ENCODE measurements at places on chromosomes 5 and 9. TPM values are rescaled to one million over a fixed set of nuclear protein-coding genes. Genes with fewer than 3 reads are reported as not detected.

Gene SLC34A3
- total RNA-seq = not detected

Gene ELL2
- total RNA-seq = 14.0 TPM

Gene PLEKHG4B
- total RNA-seq = not detected

DNA sequence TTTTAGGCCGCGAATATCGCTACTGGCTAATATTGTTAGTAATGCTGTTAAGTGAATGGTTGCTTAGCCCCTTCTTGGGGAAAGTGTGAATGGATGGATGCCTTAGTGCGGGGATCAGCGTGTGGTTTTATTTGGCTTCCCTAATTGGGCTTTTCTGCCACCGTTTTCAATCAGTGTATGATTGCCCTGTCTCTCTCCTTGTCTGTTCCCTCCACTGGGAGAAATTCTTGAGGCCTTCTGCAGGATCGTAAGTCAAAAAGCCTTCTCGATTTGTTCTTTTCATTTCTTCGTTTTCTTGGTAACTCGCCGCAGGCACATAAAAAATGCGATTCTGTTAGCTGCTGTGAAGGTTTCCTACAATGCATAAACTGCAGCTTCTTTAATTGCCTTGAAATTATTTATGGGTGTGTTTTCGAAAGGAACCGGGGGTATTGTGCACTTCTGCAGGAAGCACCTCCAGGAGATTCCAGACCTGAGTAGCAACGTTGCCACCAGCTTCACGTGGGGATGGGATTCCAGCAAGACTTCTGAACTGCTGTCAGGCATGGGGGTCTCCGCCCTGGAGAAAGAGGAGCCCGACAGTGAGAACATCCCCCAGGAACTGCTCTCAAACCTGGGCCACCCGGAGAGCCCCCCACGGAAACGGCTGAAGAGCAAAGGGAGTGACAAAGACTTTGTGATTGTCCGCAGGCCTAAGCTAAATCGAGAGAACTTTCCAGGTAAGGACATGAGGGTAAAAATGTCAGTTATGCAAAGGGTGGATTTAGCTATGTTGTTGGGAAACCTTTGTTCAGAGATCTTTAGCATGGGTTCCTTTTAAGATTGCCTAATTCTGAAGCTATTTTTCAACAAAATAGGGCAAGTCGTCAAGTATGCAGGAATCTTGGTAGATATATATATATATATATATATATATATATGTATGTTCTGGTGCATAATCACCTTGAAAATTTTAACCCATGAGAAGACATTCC, 700 bp downstream of the SKP2 start:
- DNase-seq = peak; percentile 1

DNA sequence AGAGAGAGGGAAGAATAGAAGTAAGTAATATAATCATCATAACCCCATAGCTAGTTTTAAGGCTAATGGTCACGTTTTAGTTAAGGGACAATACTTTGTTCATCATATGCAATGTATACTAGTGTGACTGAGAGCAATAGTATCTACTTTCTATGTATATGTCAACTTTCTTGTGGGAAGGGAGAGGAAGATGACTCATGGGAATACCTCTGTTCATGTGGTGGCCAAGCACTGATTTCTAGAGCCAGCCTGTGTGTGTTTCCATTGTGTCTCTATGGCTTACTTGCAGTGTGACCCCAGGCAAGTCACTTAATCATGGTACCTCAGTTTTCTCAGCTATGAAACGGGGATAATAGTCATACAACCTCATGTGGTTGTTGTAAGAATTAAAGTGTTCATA, 639.6 kb downstream of the CETN3 start:
- no peak for DNase-seq

- no peak for DNase-seq
Measured at GRCh38 chr9:22056402-22056801, 47.3 kb upstream of the CDKN2B start.

- no peak for DNase-seq
Measured at GRCh38 chr9:70569070-70569772, 154.8 kb upstream of the KLF9 start.

DNA sequence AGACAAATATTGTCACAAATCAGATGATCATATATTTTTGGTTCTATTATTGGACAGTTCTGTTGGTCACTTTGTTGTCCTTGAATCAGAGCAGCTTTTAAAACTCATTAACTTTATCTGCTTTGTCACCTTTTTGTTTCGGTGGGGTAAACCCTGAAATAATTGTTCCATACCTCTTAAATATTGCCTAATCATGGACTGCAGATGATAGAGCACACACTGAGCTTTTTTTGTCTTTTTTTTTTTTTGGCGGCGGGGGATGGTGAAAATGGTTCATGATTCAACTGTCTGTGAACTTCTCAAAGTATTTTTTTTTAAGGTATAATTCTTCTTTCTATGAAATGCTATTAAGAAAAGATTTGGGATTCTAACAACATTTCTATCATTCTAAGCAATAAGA, 1.8 kb downstream of the NUDT12 start:
- DNase-seq = no peak

DNA sequence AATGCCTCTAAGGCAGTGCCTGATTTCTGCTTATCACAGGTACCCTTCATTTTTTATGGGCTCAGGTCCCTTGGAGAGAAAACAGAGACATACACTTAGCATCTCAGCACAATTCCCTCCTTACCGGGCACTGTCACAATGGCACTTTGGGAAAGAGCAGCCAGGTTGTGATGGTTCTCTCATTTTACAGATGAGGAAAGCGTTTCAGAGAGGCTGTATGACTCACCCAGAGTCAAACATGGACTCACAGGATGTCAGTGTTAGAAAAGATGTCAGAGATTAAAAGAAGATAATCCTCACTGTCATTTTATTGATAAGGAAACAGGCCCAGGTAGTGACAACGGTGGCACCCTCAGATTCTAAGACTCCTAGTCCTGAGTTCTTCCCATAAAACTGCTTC, 12.0 kb upstream of the SLC31A2 start:
- no peak for DNase-seq

DNA sequence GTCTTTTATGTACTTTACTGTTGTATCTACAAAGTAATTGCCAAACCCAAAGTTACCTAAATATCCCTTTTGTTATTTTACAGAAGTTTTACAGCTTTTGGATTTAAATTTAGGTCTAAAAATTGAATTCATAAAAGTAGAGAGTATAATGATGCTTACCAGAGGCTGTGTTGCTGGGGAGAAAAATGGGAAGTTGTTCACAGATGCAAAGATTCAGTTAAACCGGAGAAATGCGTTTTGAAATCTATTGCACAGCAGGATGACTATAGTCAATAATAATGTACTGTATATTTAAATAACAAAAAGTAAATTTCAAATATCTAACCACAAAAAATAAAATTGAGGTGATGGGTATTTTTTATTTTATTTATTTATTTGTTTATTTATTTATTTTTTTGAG, 2.6 kb upstream of the ANKRD18A start:
- no peak for DNase-seq

DNA sequence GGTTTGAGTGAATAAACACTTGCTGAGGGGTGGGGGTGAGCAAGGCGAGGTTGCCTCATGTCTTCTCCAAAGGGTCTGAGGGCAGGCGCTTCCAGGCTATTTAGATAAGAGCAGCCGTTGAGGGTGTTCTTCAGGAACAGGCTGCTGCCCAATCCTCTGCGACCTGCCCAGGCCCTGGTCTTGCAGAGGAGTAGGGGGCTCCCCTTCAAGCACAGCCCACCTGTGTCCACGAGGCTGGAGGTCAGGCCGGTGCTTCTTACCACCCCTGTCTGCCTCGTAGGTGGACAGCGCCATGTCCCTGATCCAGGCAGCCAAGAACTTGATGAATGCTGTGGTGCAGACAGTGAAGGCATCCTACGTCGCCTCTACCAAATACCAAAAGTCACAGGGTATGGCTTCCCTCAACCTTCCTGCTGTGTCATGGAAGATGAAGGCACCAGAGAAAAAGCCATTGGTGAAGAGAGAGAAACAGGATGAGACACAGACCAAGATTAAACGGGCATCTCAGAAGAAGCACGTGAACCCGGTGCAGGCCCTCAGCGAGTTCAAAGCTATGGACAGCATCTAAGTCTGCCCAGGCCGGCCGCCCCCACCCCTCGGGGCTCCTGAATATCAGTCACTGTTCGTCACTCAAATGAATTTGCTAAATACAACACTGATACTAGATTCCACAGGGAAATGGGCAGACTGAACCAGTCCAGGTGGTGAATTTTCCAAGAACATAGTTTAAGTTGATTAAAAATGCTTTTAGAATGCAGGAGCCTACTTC, 58.6 kb upstream of the LRRTM2 start:
- no peak for DNase-seq

DNA sequence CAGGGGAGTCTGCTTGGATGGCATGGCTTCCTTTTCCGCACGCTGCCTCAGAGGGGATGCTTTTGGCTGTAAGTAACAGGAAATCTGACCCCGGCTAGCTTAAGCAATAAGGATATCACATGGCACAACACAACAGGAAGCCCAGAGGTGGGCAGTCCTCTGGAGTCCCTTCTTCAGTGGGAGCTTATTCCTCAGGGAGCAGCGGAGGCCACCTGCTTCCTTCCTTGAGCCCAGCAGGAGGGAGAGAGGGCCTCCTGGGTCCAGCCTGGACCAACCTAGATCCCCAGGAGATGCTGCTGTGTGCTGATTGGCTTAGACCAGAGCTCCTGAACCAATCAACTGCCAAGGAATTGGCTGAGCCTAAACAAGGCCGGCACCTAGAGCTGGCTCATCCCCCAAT, 66.3 kb downstream of the C9orf50 start:
- DNase-seq = no peak

DNA sequence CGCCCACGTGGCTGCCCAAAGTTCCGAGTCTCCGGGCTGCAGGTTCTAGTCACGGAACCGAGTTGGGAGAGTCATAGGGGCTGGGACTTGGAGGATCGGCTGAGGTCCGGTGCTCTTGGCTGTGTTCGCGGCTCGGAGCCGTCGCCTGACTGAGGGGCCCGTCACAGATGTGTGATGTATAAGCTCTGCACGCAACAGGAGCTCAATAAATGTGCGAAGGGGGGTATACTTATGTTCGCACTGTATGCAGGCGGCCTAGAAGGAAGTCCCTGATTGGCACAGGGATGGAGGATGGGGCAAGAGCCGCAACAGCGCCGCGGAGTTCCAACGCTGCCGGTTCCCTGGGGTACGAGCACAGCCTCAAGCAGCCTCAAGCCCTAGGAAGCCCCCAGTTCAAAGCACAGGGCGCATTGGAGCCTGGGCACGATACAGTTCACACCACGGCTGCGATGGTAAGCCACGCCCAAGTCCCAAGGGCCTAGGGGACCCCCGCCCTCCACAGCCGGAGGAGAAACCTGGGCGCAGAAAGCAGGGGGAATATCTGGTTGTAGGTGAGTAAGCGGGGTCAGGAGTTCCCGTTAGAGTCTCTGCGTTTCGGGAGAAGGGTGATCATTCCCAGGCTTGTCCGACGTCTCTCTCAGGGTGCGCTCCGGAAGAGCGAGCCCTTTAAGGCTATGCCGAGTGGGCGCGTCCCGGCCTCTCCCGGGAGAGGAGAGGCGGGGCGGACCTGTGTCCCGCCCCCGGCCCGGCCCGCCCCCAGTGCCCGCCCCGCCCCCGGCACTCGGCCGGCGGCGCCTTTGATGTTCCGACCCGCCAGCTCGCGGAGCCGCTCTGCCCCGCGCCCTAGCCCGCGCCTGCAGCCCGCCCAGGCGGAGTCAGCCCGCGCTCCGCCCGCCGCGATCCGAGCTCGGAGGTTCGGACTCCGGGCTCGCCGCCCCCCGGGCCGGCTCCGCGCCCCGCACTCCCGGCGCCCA, at the start of gene TCF7:
TCF7 (plus strand) TSS at position 780 of the 974 bp plus-strand sequence. CDS start 226 bp downstream, outside the sequence.
- DNase-seq = peak; percentile 78

DNA sequence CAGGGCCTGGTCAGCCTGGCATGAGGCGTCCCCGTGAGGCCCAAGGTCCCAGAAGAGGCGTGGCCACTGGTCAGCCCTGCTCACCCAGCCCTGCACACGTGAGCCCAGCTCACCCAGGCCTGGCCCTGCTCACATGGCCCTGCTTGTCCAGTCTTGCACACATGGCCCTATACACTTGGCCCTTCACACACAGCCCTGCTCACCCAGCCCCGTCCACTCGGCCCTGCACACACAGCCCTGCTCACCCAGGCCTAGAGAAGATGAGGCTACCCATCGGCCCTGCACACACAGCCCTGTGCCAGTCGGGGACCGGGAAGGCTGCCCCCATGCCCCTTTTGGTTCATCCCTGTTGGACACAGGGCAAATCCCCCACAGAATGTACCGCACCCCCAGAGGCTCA, 28.4 kb downstream of the ZDHHC11B start:
- no peak for DNase-seq

- DNase-seq = no peak
Measured at GRCh38 chr9:99833735-99834134, 12.1 kb downstream of the NR4A3 start.

DNA sequence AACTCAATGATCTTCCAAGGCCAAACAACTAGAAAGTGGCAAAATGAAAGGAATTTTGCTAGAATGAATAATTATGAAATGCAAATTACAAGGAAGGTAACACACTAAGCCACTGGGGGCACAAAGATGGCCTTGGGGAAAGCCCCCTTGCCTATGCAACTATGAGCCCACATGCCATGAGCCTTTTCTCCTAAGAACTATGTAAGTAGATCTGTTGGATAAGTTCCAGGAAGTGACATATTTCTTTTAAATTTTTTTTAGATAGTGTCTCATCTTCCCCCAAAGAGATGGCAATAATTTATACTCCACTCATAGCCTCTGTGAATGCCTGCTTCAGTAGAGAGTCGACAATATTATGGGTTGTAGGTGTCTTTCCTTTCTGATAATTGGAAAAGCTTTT, 257.8 kb downstream of the AUH start:
- DNase-seq = no peak

GRCh38 chr5:72654231-72654630, 147.0 kb upstream of the ZNF366 start:
- no peak for DNase-seq

GRCh38 chr9:16461137-16461840, 409.2 kb downstream of the BNC2 start:
- DNase-seq = no peak

DNA sequence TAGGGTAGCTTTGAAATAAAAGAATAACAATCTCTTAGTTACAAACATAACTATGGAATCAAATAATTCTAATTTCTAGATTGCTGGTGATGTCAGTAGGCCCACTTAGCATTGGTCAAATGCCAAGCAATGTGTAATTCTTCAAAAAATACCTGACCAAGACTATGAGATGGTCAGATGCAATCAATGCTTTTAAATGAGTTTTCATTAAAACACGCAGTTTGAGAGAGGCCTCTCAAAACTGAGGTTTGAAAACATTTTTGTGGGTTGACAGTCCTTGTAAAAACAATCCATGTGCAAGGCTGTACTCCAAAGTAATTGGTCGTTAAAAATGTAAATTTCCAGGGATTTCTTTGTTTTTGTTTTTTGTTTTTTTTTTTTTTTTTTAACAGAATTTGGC, 1.2 kb upstream of the RLN2 start:
- no peak for DNase-seq

DNA sequence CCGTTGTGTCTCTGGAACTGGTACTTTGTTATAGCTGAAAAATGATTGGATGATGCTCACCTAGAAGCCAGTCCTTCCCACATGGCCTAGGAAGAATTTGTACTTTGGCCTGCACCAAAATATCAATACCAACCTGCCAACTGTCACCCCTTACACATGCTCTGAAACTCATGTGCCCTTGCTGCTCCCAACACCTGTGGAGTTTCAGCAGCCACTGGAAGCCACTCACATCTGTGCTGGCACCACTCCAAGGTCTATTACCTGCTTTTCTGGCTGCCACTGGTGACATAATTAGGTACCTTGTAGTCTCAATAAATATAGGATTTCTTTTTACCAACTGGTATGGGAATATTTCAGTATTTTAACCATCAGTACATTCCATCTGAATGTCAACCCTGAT, 363.6 kb downstream of the SH3GL2 start:
- DNase-seq = no peak

Measured in CD4-positive, alpha-beta memory T cell (primary cell).